CD14-positive monocyte (primary cell): ENCODE measurements at places on chromosomes 6 and 20.
A peak's percentile ranks its signal among the peaks of the same experiment; 100 is the strongest.

GRCh38 chr6:3489961-3490624 lies 33.2 kb upstream of the SLC22A23 start:
- no peak for DNase-seq

DNA sequence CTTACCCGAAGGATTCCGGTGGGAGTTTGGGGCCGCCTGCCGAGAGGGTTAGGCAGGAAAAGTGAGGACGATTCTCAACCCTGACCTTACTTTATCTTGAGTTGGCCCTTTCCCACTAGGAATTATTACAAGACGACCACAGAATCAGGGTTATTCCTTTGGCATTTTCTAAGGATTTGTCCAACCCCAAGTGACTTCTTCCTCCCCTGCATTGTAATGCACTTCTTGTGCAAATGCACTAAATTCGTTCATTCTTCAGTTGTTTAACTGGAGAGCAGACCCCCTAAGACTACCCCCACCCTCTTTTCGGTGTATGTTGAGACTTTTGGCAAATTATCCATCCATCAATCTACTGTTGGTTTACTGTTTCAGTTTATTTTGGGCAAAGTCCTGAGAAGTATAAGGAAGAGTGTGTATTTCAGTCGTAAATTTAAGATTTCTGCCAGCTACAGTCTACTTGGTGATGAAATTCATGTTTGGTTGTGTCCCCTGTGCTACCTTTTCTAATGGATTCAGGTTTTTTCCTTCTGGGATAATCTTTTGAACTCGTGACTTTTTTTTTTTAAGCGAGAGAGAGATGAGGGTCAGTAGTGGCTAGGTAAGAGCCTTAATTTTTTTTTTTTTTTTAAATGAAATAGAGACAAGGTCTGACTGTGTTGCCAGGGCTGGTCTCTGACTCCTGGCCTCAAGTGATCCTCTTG lies 611 bp upstream of the TMEM217 start:
- DNase-seq: no peak

- DNase-seq: peak; percentile 44
These were observed 37.6 kb upstream of the PLCB1 start for GRCh38 chr20:8094415-8094818.

DNA sequence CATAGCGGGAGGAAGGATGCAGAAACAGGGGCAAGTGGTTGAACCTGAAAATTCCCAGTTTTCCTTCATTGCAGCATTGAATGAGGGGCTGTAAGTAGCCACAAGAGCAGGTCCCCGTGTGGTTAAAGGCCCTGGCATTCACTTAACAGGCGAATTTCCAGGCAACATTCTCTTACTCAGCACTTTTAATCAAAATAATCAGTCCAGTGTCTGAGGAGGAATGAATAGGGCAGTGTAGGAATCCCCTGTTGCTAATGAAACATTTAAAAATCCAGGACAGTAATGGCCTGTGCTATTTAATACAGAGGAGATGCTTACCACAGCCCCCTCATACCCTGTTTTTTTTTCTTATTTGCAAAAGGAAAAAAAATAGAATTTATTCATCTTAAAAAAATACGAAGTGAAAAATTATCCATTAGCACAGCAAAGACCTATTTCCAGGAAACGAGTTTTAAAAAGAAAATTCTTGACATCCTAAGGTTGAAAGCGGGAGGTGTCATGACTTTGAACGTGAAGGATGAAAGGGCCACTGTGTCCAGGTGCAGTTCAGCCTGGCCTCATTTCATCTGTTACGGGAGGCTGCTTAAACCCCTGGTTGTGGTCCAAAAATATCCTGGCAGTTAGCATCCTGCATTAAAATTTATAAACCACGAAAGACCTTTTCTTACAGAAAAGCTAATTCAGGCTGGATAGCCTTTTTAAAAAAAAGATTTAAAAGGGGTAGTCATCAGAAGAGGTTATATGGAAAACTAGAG lies 20.2 kb downstream of the MYLK4 start:
- DNase-seq: no peak

- peak; percentile 85 for DNase-seq
These were observed at the start of gene MICA for GRCh38 chr6:31403283-31404060. Gene MICA, plus strand, starts transcription at chr6:31403595. Its CDS starts 38 bp downstream, at chr6:31403633.

- no peak for DNase-seq
These were observed 57.1 kb upstream of the RBM24 start for GRCh38 chr6:17224056-17224455.

GRCh38 chr6:41568585-41569384 lies 22.6 kb downstream of the FOXP4 start:
- DNase-seq: no peak

- DNase-seq: no peak
These were observed 269.5 kb downstream of the PLCB1 start for GRCh38 chr20:8401556-8401955.

DNA sequence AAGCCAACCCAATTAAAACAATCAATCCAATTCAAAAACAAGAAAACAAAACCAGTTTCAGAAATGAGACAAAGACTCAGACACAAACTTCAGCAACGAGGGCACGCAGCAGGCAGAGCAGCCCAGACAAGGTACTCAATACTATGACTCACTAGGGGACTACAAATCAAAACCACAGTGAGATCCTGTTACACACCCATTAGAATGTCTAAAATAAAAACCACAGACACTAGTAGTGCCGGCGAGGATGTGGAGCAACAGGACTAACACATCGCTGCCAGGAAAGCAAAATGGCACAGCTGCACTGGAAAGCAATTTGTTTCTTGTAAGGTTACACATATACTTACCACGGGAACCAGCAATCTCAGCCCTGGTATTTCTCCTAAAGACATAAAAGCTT lies 28.4 kb upstream of the MAS1L start:
- DNase-seq: no peak

- no peak for DNase-seq
These were observed 28.0 kb upstream of the ADGRF5 start for GRCh38 chr6:46949632-46950280.

DNA sequence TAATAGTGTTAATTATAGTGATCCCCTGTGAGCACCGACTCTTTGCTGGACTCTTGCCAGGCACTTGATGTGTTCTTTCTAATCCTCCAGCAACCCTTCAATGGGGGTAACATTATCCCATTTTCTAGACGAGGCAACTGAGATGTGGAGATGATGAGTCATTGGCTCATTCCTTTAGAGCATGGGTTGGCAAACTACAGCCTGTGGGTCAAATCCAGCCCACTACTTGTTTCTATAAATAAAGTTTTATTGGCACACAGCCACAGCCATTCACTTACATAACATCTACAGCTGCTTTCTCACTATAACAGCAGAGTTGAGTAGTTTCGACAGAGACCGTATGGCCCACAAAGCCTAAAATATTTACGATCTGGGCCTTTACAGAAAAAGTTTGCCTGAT lies 249.5 kb upstream of the KCNG1 start:
- no peak for DNase-seq

GRCh38 chr6:32397252-32397920 lies 9.6 kb downstream of the BTNL2 start:
- DNase-seq: no peak

GRCh38 chr6:21771626-21772320 lies 178.2 kb downstream of the SOX4 start:
- no peak for DNase-seq
